NCI-H446 (cell line): ENCODE measurements at places on chromosomes 12 and 14.

GRCh38 chr12:102702447-102703114 is 214.5 kb downstream of the PAH start:
- peak; percentile 31 for DNase-seq

DNA sequence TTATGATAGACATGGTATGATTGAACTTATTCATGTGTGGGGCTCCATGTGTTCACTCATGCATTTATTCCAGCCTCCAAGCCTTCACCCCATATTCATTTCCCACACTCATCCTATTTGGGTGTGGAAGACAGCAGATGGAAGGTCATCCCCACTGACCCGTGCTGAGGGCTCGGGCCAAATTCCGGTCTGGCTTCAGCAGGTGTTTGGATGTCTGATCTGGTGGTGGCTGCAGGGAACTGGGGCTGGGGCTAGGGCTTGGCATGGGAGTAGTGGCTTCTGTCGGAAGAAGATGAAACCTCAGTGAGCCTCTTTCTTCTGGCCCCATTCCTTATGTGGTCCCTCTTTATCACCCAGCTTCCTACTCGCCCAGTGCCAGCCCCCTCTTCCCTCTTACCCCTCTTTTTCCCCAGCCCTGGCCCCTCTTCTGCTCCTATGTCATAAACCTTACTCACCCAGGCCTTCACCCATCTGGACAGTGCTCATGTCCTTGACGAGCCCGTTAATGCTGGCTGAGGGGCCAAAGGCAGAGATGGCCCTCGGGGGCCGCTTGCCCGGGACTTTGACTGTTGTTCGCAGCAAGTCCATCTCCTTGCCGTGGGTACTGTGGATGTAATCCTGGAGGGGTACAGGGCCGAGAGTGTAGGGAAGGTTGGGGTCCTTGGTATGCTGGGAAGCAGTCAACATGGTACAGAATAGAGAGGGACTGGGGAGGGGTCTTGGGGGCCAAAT is 8.0 kb downstream of the AGAP2 start:
- no peak for DNase-seq

- DNase-seq = peak; percentile 15
Observed at GRCh38 chr12:103827911-103828391, 13.1 kb downstream of the NT5DC3 start.

- DNase-seq = no peak
Observed at GRCh38 chr12:28750946-28751685, 398.0 kb upstream of the FAR2 start.

GRCh38 chr12:46373301-46374296 is 1.0 kb upstream of the SLC38A2 start:
- DNase-seq = no peak

DNA sequence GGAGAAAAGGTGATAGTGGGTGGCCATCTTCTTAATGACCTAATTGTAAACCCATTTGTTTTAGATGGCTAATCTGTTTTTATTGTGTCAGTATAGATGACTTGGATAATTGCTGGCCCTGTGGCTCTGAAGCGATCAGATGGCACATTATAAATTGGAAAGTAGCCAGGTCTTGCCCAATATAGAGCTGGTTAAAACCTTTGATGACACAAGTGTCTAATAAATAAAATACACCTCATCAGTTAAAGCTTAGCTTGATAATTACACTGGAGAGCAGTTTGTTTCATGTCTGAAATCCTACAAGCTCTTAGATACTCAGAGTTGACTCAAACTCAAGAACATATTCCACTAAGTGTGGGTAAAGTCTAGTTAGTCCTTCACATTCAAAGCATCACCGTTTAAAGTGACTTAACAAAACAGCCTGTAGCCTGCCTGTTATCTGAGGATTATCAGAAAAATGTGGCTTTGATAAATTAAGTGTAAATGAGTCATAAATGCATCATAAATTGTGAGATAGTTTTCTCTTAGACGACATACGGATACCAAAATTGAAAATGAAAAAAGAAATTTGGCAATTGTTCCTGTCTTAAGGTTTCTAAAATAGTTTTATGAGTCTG is 280.9 kb downstream of the LRIG3 start:
- no peak for DNase-seq

DNA sequence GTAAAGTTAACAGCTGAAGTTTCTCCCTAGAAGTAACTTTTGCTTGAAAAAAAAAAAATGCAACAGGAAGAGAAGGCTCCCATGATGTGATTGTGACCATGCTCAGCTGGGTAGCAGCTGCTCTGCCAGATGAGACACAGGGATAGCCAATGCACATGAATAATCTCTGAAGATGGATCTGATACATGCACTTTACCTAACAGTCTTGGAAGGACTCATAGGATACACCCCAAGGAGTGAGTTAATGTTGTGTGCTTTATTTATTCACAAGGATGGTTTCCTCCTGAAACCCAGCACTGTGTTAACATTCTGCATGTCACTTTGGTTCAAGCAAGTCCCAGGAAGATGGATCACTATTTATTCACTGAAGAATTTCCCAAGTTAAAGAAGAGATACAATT is 46.5 kb downstream of the NDUFA12 start:
- no peak for DNase-seq

GRCh38 chr12:214003-214741 is at the start of gene SLC6A12:
TSS of gene SLC6A12 (minus strand) at chr12:214157. CDS start at chr12:209986, 4,171 bp downstream.
- no peak for DNase-seq

DNA sequence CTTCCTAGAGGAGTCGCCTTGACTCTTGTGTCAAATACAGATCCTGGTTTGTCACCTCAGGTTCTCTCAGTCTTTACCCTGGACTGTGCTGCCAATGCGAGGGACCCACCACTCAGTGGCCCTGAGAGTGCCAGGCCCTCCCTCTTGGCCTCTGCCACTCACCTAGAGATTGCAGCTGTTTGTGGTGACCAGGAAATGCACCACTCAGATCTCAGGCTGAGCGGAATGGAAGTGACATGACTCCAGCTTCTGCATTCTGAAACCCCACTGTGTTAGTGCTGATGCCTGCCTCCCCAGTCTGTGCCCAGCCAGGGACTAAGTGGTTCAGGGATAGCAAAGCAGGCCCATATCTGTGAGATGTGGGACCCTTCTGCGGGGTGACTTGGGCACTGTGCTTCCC is 27.8 kb upstream of the NEDD1 start:
- DNase-seq = no peak

DNA sequence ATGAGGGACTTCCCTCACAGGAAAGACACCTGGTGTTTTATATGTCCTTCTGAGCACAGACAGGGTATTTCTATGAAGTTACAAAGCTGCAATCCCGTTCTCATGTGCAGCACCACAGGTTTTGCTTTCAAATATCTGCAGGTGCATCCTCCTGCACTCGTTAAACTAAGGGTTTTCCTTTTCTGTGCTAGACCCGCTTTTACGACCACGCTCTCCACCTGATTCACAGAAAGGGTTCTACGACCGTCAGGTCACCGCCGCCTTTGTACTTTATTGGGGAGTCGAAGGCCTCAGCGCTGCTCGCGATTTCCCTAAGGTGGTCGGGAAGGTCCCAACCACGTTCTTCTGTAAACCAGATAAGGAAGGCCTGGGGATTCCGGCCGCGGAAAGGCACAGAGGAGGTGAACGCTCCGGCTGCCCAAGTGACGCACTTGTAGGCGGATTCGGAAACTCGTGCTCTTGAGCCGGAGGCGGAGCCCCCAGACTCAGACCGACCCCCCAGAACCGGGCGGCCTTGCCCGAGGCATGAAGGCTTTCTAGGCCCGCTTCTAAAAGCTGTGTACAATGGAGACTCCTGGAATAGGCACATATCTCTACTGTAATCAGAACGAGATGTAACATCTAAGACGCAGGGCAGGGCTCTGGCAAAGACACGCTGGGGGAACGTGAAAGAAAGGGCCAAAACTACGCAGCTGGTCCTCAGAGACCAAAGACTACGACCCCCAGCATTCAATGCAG is 995 bp upstream of the HSP90B1 start:
- peak; percentile 91 for DNase-seq

GRCh38 chr14:104770851-104771272 is 17.9 kb downstream of the SIVA1 start:
- no peak for DNase-seq

GRCh38 chr12:41476499-41477439 is 288.6 kb downstream of the PDZRN4 start:
- DNase-seq = no peak

GRCh38 chr12:122523280-122523679 is 3.5 kb downstream of the RSRC2 start:
- DNase-seq = no peak

DNA sequence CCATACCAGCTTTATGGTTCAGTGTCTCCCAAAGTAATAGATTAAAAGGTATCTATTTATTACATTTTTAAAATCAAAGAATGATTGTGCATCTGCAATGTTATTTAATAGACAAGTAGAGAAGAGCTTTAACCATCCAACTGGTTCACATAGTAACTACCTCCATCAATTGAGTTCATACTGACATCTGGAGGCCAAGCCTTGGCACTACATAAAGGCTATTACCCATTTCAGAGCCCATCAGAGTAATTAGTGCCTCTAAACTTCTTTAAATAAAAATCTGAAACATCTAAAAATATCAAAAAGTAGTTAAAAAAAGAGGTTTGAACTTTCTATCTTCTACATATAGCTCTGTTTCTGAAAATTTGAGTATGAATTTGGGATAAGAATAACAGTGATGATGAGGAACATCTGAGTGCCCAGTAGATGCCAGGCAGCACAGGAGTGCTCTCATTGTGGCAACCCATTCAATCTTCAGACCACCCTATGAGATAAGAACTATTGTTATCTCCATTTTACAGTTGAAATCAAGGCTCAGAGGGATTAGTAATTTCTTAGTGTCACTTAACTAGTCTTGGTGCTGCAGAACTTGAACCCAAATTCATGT is 132.9 kb upstream of the DAAM1 start:
- DNase-seq = no peak

DNA sequence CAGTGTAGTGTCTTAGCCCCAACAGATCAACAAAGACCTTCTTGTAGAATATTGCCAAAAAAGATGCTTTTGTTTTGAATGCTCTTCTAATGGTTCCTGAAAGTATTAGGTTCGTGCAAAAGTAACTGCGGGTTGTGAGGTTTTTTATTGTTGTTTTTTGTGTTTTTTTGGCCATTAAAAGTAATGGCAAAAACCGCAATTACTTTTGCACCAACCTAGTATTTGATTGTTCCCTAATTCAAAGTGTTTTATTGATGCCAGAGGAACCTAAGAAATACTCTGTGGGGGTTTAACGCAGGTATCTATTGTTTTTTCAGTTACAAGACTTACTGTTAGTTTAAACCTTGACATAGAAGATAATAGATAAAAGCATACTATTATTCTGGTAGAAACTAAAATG is 150.8 kb upstream of the DAAM1 start:
- no peak for DNase-seq

- DNase-seq = no peak
Observed at GRCh38 chr12:124229520-124229919, 65.4 kb upstream of the RFLNA start.

DNA sequence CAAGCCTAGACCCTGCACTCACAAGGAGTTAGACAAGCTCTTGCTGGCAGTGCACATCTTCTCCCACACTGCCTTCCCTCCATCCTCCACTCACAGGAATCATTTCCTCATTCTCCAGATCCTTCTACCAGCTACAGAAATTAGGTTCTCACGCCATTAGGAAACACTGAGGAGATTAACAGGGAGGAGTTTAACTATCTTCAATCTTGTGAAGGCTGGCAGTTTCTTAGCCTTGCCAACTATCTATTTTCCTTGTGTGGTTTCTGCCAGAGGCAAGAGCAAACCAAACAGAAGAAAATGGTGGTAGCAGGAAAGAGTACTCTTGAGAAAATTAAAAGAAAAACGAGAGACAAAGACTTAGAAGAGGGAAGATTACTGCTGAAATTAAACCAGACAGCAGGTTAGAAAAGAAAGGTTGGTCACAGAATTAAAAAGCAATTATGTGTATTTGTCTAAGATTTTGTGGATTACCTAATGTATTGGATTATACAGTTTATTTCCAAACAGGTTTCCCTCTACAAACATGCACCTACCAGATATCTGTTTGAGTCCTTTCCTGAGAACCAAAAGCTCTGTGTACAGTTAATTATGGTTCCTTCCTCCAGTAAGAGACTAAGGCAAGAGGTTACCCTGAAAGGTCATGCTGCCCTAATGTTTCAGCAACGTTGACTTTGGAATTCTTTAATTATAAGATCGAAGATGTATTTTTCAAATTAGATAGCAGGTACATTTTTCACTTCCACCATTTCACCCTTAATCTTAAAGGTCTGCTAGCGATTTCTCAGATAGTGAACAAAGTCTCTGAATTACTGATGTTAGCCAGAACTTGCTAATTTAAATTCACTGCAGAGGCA is 5.0 kb downstream of the RERG start:
- DNase-seq = no peak

GRCh38 chr12:6189028-6189427 is 11.2 kb upstream of the CD9 start:
- no peak for DNase-seq

DNA sequence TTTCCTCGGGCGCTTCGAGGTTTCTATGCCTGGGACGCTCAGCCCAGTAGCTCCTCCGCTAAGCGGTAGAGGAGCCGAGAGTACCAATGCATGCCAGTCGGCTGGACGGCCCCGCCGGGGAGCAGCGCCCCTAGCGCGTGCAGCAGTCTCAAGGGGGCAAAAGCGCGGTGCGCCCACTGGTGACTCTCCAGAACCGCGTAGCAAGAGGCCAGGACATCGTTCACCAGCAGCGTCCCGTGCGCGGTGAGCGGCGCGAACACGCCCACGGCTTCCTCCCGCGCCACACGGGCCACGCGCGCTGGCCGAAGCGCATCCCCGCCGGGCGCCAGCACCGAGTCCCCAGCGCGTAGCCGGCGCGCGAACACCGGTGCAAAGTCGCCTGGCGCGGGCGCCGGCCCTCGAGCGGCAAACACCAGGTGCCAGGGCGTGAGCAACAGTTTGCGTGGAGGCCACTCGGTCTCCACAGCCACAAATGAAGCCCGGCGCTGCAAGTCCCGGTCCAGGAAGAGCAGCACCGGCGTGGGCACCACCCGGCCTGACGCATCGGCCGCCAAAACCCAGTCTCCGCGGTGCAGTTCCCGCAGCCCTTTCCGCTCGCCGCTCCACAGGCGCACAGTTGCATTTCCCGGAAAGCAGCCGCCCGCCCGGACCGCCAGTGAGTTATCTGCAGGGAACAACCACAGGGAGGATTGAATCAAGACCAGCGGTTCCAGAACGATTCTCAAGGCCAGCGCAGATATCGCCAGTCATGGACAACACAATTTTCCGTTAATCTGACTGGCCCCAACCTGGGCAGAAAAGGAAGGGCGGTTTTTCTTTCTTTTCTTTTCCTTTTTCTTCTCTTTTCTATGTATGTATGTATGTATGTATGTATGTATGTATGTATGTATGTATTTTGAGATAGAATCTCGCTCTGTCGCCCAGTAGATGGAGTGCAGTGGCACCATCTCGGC is 4.5 kb downstream of the DHH start:
- no peak for DNase-seq
